ENCODE measurements at places on chromosomes 13 and 19.
A peak's percentile ranks its signal among the peaks of the same experiment; 100 is the strongest.

DNA sequence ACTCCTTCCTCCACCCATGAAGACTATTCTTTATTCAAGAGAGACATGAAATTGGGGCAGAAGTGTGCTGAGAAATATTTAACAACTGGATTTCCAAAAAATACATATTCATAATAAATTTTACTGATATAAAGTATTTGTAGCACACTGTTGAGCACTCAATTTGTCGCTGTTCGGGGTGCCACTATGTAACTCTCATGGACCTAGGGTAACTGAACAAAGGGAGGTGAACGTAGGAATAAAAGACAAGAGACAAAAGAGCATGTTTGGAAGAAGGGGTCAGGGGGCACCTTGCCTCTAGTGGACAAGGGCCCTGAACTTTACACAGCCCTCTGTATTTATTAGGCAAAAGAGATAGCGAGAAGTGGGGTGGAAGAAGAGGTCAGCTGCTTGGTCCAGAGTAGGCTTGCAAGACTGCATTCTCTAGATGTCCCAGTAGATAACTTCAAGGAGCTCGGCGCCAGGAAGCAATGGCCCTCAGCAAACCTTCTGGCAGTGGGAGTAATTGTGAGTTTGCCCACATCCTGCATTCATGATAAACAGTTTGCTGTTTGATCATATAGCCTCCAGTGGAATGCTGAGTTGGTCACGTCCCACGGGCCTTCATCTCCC is 4.5 kb upstream of the ZNF175 start:
- H3K36me3 ChIP-seq, result no peaks in the 10 kb centered on the region
- DNase-seq, result no peak
- no peak overlapping the region for H3K4me3 ChIP-seq
- peaks cover 7% of the 10 kb centered on the region for H3K27me3 ChIP-seq

GRCh38 chr19:14167576-14168138 is 31.3 kb upstream of the ASF1B start:
- no peaks in the 10 kb centered on the region for H3K27me3 ChIP-seq
- H3K4me3 ChIP-seq, result no peak overlapping the region
- no peak for DNase-seq
- no peak overlapping the region for H3K27ac ChIP-seq
- no peaks in the 10 kb centered on the region for H3K4me1 ChIP-seq

DNA sequence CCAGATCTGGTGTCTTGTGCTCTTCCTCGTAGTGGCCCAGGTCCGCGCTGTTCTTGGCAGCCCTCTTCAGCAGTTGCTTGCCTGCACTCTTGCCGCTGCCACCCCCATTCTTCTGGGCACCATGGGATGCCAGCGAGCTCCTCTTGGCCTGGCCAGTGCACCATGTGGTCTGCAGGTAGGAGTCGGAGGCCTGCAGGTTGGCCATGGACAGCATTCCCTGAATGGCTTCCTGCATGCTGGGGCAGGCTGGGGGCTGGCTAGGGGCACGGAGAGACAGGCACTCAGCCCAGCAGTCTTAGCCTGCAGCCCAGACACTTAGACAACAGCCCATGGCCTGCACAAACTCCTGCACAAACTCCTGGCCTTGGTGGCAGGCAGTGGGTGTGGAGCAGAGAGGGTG is 234.9 kb downstream of the TUBA3C start:
- H3K4me1 ChIP-seq, result no peaks in the 10 kb centered on the region
- DNase-seq, result no peak
- H3K27ac ChIP-seq, result no peak overlapping the region
- H3K4me3 ChIP-seq, result no peak overlapping the region
- no peaks in the 10 kb centered on the region for H3K36me3 ChIP-seq

DNA sequence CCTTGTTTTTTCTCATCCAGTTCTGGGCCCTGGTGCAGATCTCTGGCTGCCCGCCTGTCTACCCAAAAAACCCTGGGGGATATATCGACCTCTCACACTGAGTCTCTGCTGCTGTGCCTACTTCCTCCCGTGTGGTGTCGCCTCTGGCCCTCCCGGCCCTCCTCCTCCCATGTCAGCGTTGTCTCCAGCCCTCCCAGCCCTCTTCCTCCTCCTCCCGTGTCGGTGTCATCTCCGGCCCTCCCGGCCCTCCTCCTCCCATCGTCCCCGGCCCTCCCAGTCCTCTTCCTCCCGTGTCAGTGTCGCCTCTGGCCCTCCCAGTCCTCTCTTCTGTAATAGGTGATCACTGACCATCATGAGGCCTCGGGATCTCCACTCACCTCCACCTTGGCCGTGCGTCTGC is 81.8 kb downstream of the GPR12 start:
- H3K27me3 ChIP-seq, result peaks cover 7% of the 10 kb centered on the region
- H3K4me3 ChIP-seq, result no peak overlapping the region
- H3K27ac ChIP-seq, result no peak overlapping the region
- no peaks in the 10 kb centered on the region for H3K36me3 ChIP-seq
- no peaks in the 10 kb centered on the region for H3K4me1 ChIP-seq
- no peak for DNase-seq

DNA sequence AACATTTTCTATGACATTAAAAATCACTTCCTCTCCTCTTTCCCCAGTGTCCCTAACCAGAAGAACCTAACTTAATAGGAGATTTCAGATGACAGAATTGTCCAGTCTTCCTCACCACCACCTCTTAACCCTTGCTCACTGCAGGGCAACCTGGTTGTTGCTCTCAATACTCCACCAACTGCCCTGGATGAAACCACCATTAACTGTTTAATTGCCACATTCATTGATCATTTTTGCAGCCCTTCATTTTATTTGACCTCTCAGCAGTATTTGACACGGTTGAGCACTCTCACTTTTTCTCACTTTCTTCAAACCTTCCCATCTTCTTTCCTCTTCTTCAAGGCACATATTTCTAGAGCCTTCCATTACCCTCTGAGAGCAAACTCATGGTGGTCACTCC is 84.0 kb downstream of the MBNL2 start:
- DNase-seq, result no peak
- no peaks in the 10 kb centered on the region for H3K4me1 ChIP-seq
- no peak overlapping the region for H3K4me3 ChIP-seq
- no peak overlapping the region for H3K27ac ChIP-seq
- H3K27me3 ChIP-seq, result no peaks in the 10 kb centered on the region

- no peaks in the 10 kb centered on the region for H3K36me3 ChIP-seq
- no peak overlapping the region for H3K27ac ChIP-seq
- no peaks in the 10 kb centered on the region for H3K4me1 ChIP-seq
- DNase-seq, result no peak
These were observed 41.5 kb downstream of the TMEM255B start for GRCh38 chr13:113800576-113800926.

DNA sequence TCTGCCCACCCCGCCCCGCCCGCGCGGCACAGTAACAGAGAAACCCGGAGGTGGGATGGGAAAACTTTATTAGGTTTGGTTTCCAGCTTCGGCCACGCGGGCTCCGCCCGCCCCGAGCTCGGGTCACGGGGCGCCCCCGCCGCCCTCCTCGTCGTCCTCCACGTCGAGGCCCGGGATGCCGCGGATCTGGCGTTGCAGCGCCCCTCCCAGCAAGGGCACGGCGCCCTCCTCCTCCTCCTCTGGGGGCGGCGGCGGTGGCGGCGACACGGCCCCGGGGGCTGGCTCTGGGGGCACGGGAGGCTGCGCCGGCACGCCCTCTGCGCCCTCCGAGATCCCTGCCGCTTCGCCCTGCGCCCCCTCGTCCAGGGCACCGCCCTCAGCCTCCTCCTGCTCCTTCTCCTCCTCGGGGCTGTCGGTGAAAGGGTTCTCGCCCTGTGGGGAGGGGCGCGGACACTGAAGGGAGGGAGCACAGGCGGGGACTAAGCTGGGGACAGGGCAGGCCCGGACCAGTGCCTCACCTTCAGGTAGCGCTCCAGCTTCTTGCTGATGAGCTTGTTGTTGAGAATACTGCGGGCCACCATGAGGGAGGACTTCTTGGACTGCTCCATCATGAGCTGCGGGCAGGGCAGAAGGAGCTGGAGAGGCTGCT is 536 bp upstream of the AKAP8 start:
- no peak for DNase-seq
- peaks cover 42% of the 10 kb centered on the region for H3K4me1 ChIP-seq
- peaks cover 14% of the 10 kb centered on the region for H3K36me3 ChIP-seq

DNA sequence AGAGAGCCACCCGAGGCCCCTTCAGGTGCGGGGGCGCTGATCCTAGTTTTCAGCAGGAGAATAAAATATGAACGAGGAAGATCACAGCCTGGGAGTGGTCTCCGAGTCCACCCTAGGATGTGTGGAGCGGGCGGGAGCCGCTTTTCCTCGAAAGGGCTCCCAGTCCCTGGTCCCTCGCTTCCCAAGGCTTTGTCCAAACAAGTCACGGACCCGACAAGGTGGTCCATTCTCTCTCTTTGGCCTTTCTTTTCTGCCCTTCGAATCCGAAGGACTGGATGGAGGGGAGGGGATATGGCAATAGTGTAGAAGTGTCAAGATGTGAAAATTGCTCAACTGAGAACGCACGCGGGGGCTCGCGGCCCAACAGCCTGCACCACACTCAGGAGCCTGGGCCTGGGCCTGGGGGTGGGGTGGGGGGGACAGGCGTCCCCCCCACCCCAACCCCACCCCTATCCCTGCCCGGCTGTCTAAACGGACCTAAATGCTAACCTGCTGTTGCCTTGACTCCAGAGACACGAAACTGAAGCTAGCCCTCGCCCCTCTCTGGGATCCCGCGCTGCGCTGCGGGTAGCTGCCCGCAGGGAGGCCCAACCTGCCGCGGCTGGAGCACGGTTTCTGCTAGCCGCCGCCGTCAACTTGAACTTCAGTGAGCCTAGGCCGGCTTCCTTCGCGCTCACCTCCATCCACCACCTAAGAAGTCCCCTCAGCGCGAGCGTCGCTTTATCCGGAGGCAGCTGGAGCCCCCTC is 7.1 kb downstream of the ZIC2 start:
- DNase-seq, result no peak
- peaks cover 22% of the 10 kb centered on the region for H3K4me1 ChIP-seq
- no peaks in the 10 kb centered on the region for H3K27me3 ChIP-seq

DNA sequence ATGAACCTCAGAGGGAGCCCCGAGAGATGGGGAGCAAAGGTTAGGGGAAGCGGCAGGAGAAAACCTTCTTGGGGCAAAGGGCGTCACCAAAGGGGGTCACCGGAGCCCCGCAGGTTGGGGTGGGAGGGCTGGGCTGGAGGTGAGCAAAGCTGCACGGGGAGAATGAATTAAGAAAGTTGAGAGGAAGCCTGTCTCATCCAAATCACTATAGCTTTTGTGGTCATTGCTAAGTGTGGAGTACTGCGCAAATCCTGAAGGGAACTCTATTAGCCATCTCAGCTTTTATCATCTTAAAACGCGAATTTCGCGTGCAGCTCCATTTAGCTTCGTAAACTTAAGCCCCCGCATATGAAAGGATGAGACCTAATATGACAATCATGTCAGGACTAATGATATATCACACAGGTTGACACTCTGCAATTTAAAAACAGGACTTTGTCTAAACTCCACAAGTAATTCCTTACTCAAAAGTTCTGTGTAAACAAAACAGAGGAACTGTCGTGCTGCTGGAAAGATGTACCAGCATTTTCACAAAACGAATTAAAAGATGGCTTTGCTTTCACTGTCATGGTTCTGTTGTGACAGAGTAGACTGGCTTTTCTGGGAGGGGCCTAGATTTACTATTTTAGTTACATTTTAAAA is 631 bp downstream of the LACC1 start:
- peaks cover 13% of the 10 kb centered on the region for H3K4me1 ChIP-seq
- no peaks in the 10 kb centered on the region for H3K36me3 ChIP-seq
- no peak overlapping the region for H3K27ac ChIP-seq
- peak overlapping the region; percentile 59 for H3K4me3 ChIP-seq
- no peak for DNase-seq

DNA sequence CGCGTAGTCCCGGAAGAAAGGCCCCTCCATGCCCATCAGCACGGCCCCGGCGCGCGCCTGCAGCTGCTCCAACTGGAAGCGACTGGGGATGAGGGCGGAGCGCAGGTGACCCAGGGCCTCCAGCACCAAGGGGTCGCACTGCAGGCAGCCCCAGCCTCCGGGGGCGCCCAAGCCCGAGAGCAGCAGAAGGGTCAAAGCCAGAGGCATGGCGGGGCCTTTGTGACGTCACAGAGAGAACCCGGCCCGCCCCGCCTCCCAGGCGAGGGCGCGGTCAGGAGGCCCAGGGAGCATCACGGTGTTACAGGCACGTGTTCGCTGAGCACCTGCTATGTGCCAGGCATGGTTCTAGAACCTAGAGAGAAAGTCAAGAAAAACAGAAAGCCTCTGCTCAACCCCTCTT is at the start of gene IZUMO2:
TSS of gene IZUMO2 (minus strand) at position 294 of the 400 bp plus-strand sequence. CDS start at position 207, 87 bp downstream.
- no peaks in the 10 kb centered on the region for H3K27me3 ChIP-seq
- H3K4me3 ChIP-seq, result no peak within 1 kb of the TSS
- H3K36me3 ChIP-seq, result no peaks in the 10 kb centered on the region
- H3K4me1 ChIP-seq, result no peaks in the 10 kb centered on the region
- DNase-seq, result no peak

GRCh38 chr13:24652359-24652758 is 27.8 kb upstream of the ATP12A start:
- no peaks in the 10 kb centered on the region for H3K27me3 ChIP-seq
- no peaks in the 10 kb centered on the region for H3K36me3 ChIP-seq
- no peak overlapping the region for H3K4me3 ChIP-seq
- H3K4me1 ChIP-seq, result no peaks in the 10 kb centered on the region

DNA sequence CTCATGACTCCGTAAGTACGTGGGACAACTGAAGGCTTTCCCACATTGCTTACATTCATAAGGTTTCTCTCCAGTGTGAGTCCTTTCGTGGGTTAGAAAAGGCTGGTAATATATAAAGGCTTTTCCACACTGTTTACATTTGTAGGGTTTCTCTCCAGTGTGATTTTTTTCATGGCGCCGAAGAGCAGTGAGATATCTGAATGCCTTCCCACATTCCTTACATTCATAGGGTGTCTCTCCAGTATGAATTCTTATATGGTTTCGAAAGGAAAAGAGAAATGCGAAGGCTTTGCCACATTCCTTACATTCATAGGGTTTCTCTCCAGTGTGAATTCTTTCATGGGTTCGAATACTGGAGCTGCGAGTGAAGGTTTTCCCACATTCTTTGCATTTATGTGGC is 29.5 kb downstream of the ZNF490 start:
- no peak overlapping the region for H3K27ac ChIP-seq
- no peaks in the 10 kb centered on the region for H3K4me1 ChIP-seq
- no peak overlapping the region for H3K4me3 ChIP-seq
- DNase-seq, result no peak

DNA sequence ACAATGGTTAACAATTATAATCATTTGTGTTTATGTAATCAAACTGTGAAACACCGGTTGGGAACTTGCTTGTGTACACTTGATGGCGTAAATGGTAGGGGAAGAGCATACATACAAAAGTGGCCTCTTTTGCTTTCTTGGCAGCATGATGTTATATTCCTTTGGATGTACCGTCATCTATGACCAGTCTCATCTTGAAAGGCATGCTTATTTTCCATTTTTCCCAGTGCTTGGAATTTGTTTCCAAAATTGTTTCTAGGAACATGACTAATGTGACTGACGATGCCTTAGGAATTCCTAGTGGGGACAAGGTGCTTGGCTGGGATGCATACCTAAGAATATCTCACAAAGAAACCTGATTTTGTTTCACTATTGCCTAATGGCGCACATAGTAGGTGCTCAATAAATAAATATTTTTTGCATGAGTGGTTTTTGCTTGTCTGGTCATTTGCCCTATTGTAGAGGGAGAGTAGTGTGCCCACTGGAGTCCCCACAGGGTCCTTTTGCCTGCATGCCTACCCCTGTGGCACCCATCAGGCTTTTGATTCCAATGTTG is 45.5 kb downstream of the SAE1 start:
- H3K36me3 ChIP-seq, result peaks cover 83% of the 10 kb centered on the region
- no peak overlapping the region for H3K27ac ChIP-seq
- no peak for DNase-seq
- H3K4me1 ChIP-seq, result no peaks in the 10 kb centered on the region
- no peak overlapping the region for H3K4me3 ChIP-seq
